ENCODE measurements at places on chromosomes 2 and 18. TPM values are rescaled to one million over a fixed set of nuclear protein-coding genes. Genes with fewer than 3 reads are reported as not detected.

UGT1A3 gene
- total RNA-seq: 6.0 TPM

LIMS3 gene
- total RNA-seq: not detected

DNA sequence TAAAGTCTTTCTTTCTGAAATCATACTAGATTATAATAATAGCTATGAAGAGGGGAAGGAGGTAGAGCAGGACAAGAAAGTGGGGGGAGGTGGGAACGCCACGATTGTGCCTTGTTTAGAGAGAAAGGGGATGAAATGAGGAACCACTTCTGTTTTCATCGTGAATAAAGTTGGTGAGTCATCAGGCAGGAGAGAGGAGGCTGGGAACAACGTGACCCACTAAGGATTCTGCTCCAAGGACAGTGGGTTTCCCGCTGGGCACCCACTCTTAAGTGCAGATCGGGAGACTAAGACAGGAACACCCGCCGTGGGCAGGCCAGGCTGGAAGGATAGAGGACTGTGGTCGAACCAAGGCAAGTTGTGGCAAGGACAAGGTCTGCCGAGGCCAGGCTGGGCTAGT, 158.2 kb downstream of the L3MBTL4 start:
- DNase-seq: no peak

MLPH gene
- 47.2 TPM for total RNA-seq

DNA sequence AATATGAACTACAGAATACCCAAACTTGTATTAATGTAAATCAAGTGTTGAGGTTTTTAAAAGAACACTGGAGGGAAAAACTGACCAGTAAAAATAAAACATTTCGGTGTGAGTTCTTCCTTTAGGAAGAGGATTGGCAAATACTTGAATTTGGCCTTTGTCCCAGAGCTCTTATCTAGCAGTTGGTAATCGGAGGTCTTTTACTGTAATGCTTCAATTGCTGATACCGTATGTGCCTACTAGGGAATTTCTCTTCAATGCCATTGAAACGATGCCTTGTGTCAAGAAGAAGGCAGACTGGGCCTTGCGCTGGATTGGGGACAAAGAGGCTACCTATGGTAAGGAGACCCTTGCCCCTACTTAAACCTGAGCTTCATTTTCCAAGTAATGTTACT, 4.1 kb downstream of the RRM2 start:
- no peak for DNase-seq

DNA sequence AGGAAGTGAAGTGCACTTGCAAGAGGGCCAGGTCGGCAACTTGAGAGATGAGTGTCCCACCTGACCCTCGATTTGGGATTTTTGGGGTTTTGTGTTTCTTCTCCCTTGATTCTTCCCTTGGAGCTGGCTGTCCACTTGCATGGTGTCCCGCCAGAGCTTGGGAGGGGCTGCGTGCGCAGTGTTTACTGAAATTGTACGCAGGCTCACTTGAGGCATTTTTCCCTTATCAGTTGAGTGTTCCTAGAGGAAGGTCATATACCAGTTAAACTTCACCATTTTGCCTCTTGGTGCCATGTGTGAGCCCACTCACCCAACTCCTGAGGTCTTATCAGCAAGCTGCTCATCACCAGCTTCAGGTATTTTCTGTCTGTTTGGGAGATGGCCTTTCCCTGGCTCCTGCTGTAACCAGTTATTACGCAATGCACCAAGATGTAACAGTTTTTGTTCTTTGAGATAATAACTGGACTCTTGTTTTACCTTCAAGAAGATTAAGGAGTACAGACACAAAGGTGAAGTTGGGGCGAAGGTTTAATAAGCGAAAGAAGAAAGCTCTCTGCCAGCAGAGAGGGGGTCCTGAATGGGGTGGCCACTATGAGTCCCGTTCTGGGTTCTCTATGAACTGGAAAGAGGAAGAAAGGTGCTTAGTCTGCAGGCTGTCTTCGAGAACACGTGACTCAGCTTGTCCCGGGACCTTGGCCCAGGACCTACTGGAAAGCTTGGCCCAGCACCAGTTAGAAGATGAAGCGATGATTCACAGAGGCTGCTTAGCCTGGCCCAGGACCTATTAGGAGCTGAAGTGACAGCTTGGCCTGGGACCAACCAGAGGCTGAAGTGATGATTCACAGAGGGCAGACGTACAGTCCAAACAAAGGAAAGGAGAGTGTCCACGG, 21.5 kb upstream of the TXNL4A start:
- DNase-seq: no peak

MROH2A gene
- 0.33 TPM for total RNA-seq

GPR45 gene
- not detected for total RNA-seq

ING5 gene
- 29.3 TPM for total RNA-seq

XPO1 gene
- 214 TPM for total RNA-seq

GRCh38 chr18:48922801-48923730, 27.7 kb downstream of the SMAD7 start:
- no peak for DNase-seq

LYPD1 gene
- total RNA-seq: 34.3 TPM

MYOM1 gene
- total RNA-seq: 20.4 TPM

DNA sequence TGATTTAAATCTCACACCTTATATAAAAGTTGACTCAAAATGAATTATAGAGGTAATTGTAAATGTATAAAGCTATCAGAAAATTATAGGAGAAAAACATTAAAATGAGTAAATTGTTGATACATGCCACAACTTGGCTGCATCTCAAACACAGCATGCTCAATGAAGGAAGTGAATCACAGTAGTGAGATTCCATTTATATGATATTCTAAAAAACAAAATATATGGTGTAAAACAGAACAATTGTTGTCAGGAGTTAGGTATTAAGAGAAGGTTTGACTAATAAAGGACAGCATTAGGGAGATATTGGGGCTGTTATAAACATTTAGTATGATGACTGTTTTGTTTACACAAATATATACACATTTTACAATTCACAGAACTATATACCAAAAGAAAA, 356.6 kb upstream of the CELF4 start:
- DNase-seq: no peak

- DNase-seq: peak; percentile 6
These were observed 1267.1 kb downstream of the LRP1B start for GRCh38 chr2:140863713-140864112.

Measured in Calu3 (cell line).